ENCODE measurements at places on chromosomes 5 and 9. TPM values are rescaled to one million over a fixed set of nuclear protein-coding genes. Genes with fewer than 3 reads are reported as not detected.

SCGB3A2 gene
- not detected for total RNA-seq

GRIA1 gene
- not detected for total RNA-seq

MEGF10 gene
- total RNA-seq: 0.47 TPM

SLC45A2 gene
- not detected for total RNA-seq

KIF20A gene
- total RNA-seq: 3.0 TPM

GRCh38 chr9:132011896-132012295 lies 67.8 kb downstream of the MED27 start:
- DNase-seq: no peak

GRCh38 chr9:90770927-90771326 lies 30.7 kb upstream of the SYK start:
- DNase-seq: no peak

- no peak for DNase-seq
These were observed 47.3 kb upstream of the MCTP1 start for GRCh38 chr5:95332158-95332557.

GRCh38 chr5:68070591-68071281 lies 144.8 kb upstream of the PIK3R1 start:
- no peak for DNase-seq

- no peak for DNase-seq
These were observed 77.3 kb downstream of the PALM2AKAP2 start for GRCh38 chr9:109857336-109857735.

DNA sequence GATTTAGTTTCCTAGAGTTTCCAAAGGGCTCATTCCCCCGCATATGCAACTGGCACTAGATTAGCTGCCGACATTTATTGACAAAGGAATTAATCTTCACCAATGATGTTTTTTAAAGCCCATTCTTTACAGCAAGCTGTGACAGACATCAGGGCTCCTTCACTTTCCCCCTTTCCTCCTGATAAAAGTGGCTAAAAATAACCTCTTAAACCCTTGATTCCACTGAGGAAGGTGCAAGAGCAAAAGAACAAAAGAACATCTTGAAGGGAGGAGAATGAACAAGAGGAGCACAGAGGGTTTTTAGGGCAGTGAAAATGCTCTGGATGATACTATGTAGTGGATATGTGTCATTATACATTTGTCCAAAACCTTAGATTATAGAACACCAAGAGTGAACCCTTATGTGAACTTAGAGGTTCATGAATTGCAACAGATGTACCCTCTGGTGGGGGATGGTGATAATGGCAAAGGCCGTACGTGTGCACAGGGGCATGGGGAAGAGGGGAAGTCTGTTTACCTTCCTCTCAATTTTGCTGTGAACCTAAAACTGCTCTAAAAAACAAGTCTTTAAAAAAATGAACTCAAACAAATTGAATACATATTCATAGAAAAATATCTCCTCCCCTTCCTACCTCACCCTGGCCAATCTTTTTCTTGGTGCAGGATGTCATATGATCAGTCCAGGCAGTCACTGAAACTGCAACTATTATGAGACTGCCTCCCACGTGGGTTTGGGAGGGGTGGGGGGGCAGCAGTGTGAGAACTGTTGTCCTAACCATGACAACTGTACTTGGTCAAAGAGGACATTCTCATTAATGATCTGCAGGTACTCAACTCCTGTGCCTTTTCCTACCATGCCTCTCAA lies 83.0 kb downstream of the MARCHF3 start:
- DNase-seq: no peak

GRCh38 chr5:98570661-98571191 lies 202.7 kb upstream of the RGMB start:
- no peak for DNase-seq

DNA sequence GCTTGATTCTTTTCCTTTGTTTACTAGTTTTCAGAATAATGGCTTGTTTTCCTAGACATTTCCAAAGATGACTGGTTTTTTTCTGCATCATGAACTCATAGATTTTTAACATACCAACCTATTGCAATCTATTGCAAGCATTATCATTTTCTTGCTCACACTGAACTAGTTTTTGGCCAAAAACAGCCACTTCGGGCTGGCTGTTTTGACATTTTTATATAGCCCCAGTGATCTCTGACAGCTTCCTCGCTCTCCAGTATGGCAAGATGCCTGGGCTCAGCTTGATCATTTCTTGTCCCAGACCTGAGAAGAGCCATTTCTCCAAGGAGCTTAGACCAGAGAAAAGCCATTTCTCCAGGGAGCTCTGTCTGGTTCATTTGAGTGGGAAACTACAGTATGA lies 94.3 kb upstream of the MAMDC2 start:
- no peak for DNase-seq

DNA sequence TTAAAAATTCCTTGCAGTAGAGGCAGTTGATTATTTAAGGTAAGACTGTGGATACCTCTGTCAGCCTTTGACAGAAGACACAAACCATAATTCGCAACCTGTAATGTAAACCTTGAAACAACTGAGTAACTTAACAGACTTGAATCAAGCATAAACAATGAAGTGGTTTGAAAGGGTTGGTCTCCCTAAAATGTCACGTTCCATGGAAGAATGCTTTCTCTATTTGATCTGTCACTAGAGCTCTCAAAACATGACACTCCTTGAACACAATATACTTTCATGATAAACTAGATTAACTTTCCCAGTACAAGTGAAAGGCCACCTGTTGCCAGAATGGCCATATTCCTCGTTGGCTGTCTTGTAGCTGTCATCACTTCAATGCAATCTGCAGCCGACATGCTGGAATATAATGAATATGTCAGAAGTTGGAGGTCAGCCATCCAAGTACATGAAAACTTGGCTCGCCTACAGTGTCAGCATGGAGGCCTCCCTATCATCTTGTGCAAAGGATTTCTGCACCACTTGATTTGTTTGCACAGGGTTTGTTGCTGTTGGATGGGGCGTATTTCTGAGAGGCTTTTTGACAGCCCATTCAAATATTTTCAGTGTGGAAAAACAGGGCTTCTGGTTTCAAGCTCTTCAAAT lies 228.0 kb downstream of the TLE4 start:
- DNase-seq: no peak

DNA sequence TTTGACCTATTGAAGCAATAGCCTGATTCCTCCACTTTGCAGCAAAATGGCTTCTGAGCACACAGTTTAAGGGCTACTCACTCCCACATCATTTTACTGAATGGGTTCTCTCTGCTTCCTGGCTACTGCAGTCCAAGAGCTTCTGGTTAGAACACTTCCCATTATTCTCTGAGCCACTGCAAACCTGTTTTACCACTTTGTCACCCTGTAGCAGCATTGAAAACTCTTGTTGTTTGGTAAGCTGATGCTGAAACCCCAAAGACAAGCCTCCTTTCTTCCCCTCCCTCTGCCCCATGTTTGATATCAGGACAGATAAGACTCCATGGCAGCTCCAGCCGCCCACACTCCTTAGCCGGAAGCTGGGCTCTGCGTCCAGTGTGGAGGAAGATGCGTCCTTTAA lies 84.4 kb upstream of the RARS1 start:
- DNase-seq: no peak

DNA sequence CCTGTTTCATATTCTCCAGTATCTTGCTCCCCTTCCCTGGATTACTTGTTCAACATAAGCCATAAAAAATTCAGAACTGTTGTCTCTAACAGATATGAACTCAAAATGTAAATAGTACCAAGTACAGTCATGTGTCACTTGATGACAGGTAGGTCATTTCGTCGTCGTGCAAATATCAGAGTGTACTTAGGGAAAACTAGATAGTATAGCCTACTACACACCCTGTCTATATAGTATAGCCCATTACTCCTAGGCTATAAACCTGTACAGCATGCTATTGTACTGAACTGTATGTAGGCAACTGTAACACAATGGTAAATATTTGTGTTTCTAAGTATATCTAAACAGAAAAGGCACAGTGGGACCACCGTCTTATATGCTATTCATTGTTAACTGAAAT lies 39.1 kb downstream of the SMIM15 start:
- DNase-seq: no peak

- no peak for DNase-seq
These were observed 12.1 kb upstream of the PCDHB1 start for GRCh38 chr5:141039061-141039460.

DNA sequence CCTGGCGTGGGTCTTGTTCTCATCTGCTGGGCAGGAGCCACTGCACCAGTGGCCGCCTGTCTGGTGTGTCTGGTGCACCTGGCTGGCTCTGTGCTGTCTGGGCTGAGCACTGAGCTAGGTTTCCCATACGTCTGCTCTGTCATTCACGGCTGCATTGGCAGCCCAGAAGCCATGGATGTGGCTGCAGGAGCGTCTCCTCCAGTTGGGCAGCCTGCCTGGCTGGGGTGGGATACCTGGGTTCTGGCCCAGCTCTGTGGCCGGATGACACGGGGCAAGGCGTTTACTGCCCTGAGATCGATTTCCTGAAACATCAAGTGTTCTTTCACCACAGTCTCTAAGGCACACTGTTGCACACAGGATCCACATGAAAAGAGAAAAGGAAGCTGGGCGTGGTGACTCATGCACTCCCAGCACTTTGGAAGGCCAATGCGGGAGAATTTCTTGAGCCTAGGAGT lies 25.5 kb upstream of the SLC25A51 start:
- DNase-seq: no peak

DNA sequence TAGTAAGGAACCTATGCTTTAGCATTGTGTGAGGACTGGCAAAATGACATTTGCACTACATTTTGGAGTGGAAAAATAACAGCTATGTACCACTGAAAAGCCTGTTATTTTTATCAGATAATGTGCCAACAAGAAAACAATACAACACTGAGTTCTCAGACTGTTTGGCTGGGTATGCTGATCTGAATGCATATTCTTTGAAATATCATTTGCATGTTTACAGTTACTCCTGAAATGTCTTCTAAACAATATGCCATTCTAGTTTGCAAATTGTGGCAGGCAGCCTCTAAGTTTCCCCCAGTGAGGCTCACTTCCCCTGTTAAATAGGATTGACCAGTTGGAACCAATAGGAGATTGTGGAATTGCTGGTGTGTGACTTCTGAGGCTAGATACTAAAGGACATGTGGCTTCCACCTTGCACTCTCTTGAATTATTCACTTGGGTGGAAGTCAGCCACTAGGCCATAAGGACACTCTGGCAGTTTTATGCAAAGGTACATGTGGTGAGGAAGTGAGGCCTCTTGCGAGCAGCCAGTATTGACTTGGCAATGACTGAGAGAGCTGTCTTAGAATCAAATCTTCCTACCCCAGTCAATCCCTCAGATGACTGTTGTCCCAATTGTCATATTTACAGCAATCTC lies 250.4 kb upstream of the PCSK5 start:
- DNase-seq: no peak

DNA sequence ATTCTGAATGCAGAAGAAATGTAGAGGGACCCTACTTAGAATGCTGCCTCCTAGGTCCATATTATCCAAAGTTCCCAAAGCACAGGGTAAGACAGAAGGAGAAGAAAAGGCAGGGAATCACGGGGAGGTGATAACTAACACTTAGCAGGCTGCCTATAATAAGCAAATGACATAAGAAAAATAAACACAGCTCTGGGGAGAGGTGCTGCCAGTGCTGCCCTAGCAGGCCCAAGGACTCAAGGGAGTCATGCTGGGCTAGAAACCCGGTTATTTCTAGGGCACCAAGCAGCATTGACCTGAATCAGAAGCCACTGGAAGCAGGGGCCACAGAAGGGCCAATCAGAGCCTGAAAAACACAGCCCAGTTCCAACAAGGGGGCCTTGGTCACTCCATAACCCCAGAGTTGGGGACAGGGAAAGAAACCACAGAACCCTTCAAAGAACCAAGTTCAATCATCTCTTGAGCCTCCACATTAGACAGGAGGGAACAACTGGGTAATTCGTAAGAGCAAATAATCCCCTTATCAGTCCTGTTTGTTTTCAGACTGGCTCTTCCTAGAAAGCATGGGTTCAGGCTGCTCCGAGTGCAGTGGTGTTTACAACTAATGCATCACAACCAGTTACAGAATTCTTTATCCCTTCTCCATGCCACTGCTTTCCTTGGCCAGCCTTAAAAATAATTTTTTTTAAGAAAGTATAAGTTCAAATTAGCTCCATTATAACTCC lies 24.0 kb downstream of the NRG2 start:
- DNase-seq: no peak

- DNase-seq: no peak
These were observed 49.6 kb downstream of the NIPAL4 start for GRCh38 chr5:157509587-157509986.
